ENCODE measurements at places on chromosomes 12 and 14. TPM values are rescaled to one million over a fixed set of nuclear protein-coding genes. Genes with fewer than 3 reads are reported as not detected.

DNA sequence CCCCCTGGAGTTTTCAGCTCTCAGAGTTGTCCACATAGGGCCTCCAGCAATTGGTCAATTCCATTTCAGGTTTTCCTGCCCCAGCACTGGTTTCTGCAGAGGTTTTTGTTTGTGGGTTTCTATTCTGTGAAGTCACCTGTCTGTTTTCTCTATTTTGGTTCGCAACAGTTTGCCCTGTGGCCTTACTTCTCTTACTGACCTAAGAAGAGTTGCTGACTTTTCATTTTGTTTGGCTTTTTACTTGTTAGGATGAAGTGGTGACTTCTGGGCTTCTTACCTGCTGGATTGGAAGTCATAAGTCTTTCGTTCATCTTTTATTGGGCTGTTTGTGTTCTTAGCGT, 196.4 kb upstream of the PARP11 start:
- DNase-seq, result no peak

PPP1R1A gene
- not detected for total RNA-seq

PHETA1 gene
- 8.5 TPM for total RNA-seq

DNA sequence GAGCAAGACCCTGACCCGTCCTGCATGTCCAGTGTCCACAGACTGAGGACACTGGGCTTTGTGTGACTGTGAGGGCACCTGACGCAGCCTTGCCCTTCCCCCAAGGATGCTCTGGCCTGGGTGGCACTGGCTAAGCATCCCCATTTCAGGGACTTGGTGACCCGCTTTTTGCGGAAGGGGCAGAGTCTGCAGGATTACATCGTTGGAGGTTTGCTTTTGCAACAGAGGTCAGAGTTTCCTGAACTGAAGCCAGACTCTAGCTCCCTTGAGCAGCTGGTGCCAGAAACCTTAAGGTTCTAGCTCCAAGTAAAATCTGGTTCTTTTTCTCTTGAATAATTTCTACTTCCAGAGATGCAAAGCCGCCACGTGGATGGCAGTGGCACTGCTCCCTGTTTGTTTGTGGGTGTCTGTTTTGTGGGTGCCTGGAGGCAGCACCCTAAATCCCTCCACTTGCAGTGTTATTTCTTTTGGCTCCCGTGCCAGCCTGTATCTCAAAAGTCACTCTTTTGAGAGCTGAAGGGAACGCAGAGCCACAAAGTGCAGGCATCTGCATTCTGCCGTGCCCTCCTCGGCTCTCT, 184.7 kb downstream of the TSPAN9 start:
- no peak for DNase-seq

GRCh38 chr12:117875744-117876435, 92.9 kb downstream of the KSR2 start:
- no peak for DNase-seq

DNA sequence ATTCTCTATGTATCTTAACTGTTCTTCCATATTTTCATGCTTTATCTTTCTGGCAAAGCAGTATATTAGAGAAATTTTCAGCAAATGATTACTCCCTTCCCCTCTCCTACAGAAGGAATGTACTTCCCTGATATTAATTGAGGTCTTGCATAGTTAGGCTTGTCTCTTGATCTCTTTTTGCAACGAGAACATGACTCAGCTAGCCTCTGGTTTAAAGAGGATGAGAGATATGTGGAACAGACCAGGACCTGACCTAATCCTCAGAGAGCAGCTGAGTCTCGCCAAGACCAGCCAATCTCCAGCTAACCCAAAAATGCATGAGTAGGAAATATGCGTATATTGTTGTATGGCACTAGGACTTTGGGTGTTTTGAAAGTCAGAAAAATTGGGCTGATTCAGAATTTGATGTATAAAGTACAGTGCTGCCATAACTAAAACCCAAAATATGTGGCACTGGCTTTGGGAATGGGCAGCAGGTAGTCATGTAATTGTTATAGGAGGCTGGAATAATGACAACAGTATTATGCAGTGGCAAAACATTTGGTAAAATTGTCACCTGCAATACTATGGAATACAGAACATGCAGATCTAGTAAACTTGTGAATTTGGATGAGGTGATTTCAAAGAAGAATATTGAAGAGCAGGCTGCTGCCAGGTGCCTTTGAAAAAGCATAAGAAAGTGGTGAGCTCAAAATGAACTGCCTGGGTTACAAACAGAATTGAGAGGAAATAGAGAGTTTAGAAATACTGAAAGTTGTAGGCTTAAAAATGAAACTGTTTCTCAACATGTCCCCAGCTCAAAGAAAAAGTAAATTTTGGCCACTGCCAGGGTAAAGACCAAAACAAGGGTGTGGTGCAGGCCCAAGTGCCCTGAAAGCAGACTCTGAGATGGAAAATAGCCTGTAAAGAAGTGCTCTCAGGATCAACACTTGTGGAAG, 9.3 kb upstream of the USP15 start:
- DNase-seq, result no peak

GRCh38 chr12:10128687-10129086, 1.3 kb downstream of the CLEC7A start:
- no peak for DNase-seq

TAS2R8 gene
- not detected for total RNA-seq

- no peak for DNase-seq
These were observed 11.3 kb upstream of the KCNH3 start for GRCh38 chr12:49527361-49528130.

DNA sequence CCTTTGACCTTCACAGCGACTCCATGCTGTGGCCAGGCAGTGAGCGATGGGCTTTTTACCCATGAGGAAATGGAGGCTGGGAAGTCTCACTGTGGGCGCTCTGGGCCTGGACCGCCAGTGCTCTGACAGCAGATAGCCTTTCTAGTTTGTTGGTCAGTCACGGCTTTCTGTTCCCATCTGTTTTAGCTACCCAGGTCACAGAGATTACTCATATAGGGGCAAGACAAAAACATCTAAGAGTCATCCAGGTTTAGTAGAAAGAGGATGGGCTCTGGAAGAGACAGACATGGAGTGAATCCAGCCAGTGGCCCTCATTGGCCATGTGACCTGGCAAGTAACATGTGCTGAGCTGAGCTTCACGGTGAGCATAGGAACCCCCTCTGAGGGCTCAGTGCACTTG, 68.6 kb downstream of the MARK3 start:
- DNase-seq, result no peak

WSCD2 gene
- total RNA-seq, result not detected
